Stimulated activated CD4-positive, alpha-beta T cell treated with anti-CD3 and anti-CD28 coated beads, Interleukin-4, amount 100 ng/mL, for 1 hour (primary cell): ENCODE measurements at places on chromosomes 1 and 21.

- DNase-seq: no peak
Measured at GRCh38 chr1:222656391-222657155, 38.7 kb downstream of the MIA3 start.

GRCh38 chr1:2180297-2181245 is 14.0 kb downstream of the FAAP20 start:
- DNase-seq: no peak

GRCh38 chr1:181737056-181737455 is 253.7 kb downstream of the CACNA1E start:
- no peak for DNase-seq

- DNase-seq: peak; percentile 66
Measured at GRCh38 chr1:161119092-161119903, 1.4 kb downstream of the NIT1 start.

DNA sequence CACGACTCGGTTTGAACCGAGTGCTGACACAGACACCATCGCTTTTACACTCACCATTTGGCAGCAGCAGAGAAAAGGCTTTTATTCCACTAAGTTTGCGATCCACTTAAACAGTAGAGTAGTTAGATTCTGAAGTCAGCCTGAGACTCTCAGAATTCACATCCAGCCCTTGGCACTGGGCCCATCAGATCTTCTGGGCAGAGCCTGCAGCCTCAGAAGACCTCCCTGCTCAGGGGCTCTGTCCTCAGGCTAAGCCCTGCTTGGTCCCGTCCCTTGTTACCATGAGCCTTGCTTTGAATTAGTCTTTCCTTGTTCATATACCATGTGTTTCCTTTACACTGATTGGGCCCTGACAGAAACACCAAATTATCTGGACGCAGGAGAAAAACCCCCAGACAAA is 41.4 kb upstream of the AJAP1 start:
- DNase-seq: no peak
